ENCODE measurements at places on chromosomes 12 and 14.

- DNase-seq = peak; percentile 78
These were observed at the start of gene ATG101 for GRCh38 chr12:52069327-52070184. Gene ATG101, plus strand, starts transcription at chr12:52069978. Its CDS starts 3,673 bp downstream, at chr12:52073651.

- no peak for DNase-seq
These were observed 121.5 kb downstream of the ADGRD1 start for GRCh38 chr12:131075194-131075593.

DNA sequence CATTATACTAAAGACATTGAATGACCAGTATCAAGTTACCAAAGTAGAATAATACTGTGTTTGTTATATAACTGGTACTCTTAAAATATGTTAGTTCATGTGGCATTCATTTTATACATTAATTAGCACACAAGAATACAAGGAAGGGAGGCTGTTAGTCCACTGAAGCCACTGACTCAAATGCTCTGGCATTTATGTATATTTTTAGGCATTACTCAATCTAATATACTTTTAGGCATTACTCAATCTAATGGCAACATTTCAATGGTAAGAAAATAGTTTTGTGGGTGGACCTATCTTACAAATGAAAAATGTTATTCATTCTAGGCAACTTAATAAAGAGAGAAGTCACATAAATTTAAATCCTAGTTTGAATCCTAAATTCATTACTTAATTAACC lies 874.4 kb upstream of the USP15 start:
- no peak for DNase-seq

- no peak for DNase-seq
These were observed 769.4 kb downstream of the MED13L start for GRCh38 chr12:115507951-115508722.

DNA sequence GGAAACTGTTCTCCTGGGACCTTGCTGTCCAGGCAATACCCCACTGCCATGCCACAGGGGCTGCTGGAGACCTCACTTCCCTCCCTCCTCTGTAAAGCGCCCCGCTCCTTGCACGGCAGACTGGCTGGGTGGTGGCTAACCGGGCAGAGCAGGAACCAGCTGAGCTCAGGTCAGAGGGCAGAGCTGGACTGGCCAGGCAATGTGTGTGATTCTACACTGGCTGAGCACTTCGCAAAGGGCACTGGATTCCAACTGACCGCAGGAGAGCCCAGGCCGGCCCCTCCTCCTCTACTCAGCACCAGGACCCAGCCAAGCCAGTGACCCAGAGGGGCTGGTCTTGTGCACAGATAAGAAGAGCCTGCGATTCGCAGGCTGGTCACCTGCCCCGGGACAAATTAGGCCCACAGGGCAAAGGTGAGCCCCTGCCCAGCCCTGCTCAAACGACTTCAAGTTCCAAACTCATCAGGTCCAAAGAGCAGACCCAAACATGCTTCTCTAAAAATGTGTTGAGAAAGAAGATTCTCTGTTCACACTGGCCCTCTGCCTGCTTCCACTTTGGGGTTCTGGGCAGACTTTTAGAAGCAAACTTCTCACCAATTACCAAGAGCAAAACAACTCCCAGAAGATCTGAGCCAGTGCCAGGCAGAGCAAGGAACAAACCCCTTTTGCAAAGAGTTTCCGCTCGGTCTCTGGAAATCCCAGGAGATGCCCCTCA lies 54.9 kb upstream of the DIO3 start:
- DNase-seq = no peak
